Stimulated activated CD4-positive, alpha-beta T cell treated with anti-CD3 and anti-CD28 coated beads, Interleukin-15, amount 100 ng/mL, for 1 hour (primary cell): ENCODE measurements at places on chromosomes 5 and 9.

GRCh38 chr9:107389617-107390071 is 99.9 kb downstream of the KLF4 start:
- no peak for DNase-seq

DNA sequence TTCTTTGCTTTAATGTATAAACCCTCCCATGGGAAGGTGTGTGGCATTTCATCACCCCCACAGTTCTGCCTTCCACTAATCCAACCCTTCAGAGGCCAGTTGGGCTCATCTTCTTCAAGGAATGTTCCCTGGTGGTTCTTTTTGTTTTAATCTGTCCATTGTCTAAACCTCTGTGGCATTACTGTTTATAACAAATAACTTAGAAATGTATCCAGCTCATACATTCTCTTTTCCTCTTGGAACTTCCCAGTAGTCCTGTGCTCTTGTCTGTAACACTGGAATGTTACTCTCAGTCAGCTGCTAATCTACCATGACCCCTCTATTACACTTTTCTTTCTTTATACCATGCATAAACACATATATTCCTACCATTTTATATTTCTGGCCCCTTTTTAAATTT is 213.5 kb upstream of the TARS1 start:
- DNase-seq = no peak

GRCh38 chr9:136590821-136591752 is 45.2 kb upstream of the NOTCH1 start:
- DNase-seq = no peak

DNA sequence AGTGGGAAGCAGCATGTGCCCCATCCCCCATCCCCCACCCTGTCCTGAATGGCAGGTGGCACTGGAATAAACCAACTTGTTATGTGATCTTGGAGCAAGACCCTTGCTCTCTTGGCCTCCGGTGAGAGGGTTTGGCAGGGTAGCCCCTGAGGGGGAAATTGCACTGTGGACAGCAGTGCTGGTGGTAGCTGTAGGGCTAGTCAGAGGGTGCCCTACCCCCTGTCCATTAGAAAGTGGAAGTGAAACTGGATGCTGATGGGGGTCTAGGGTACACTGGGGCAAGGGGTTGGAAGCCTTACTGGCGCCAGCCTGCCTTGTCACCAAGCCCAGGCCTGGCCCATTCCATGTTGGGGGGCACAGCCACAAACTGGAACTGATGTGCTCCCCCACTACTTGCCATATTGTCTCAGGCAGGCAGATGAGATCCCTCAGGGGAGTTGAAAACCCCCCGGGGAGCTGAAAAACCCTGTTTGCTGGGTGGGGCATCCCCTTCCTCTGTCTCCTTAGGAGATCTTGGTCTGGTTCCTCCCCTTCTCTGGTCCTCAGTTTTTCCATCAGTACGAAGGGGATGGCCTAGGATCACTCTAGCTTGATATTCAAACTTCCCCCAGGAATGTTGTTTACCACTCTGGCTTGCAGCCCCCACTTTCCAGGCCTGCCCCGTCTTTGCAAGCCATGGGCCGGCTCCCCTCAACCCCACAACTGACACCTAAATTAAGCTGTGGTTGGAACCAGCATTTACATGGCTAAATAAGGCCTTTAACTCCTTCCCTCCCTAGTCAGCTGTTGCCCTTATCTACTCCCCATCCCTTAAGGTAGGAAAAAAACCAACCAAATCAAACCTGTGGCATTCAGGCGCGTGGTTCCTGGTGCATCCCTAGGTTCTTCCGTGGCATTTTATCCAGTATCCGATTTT is 14.4 kb upstream of the SYNPO start:
- DNase-seq = no peak

GRCh38 chr5:13354611-13355010 is 589.9 kb downstream of the DNAH5 start:
- no peak for DNase-seq

DNA sequence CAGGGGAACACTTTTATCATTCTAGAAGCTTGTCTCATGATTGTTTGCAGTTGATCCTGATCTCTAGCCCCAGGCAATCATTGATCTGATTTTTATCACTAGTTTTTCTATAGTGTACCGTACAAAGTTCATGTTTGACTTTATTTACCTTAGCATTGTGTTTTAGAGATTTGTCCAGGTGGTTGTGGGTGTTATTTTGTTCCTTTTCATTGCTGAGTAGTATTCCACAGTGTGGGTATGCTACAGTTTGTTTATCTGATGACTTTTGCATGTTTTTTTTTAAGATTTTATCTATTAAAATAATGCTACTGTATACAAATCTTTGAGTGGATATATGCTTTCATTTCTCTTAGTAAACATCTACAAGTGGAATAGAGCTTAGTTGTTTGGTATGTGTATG is 26.2 kb downstream of the ZNF131 start:
- no peak for DNase-seq

DNA sequence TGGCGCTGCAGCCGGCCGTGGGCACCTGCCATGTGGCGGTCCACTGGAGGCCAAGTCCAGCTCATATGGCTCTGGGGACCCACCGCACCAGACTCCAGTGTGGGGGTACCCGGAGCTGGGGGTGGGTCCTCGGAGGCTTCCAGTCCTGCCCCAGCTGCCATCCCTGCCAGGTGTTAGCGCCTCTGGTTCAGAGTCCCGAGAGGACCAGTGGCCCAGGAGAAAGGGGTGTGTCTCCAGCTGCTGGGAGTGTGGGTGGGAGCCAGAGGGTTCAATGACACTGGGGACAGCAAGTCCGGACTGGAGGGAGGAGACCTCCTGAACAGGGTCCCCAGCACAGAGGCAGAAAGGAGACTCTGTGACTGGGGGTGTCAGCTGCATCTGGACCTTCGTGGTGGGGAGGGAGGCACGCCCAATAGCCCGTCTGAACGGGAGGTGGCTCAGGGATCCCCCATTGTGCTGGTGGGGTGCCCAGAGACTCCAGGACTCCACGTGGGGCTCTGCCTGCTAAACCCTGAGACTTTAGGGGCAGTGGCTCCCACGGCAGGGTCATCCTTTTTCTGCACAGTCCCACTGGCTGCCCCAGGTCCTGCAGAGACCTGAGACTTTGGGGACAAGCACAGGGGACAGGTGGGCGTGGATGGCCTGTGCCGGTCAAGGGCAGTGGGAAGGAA is 2.4 kb upstream of the AHRR start:
- DNase-seq = no peak

GRCh38 chr9:72428329-72428728 is 63.3 kb upstream of the ZFAND5 start:
- no peak for DNase-seq

GRCh38 chr9:87527211-87527916 is 29.7 kb downstream of the DAPK1 start:
- no peak for DNase-seq

- no peak for DNase-seq
Observed at GRCh38 chr9:5917888-5918287, 27.2 kb downstream of the MLANA start.

DNA sequence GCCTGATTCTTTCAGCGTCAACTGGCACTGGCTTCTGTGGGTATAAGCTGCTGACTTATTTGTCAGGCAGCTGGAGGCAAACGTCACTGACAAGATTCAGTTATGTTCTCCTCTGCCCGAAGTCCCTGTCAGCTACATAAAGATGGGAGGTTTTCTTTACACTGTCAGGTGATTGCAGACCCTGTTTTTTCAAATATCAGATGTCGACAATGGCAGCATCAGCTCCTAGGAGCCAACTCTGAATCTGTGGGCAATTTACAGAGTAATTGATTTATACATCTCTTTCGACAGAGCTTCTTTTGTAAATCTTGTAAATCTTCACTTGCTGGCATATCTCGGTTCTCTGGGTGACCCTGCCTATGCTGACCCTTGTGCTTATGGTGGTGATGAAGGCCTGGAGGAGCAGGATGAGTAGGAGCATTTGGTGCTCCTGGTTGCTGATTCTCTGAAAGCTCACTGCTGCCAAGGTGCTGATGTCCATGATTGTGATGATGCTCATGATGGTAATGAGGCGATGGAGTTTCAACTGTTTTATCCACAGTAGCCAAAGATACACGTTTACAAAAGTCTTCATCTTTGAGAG is 10.9 kb downstream of the SELENOP start:
- no peak for DNase-seq

GRCh38 chr9:88077071-88077617 is 61.1 kb downstream of the SPATA31C2 start:
- no peak for DNase-seq

GRCh38 chr5:57368010-57368409 is 114.6 kb downstream of the ACTBL2 start:
- no peak for DNase-seq

DNA sequence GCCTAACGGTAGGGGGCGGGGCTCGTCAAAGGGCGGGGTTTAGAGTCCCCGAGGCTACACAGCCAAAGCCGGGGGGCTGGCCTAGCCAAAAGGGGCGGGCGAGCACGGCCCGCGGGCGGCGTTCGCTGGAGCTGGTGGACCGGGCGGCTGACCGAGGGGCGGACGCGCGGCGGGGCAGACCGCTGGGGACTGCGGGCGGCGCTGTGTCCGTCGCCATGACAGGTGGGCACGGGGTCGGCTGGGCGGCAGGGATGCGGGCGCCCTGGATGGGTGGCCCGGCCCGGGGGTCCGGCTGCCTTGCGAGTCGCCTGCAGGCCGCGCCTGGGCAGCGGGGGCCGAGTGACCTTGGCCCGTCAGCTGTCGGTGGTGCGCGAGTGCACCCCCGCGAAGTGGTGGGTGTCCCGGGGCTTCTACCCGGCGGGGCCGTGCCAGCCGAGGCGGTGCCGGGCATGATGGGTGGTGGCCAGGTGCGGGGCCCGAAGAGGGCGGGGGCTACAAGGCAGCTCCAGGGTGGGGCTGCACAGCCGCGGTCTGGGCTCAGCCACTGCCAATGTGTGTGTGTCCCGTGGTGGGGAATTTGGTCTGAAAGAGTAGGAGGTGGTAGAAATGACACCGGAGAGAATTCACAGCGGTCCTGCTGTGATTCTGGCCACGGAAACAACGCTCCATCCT is at the start of gene CARD19:
Gene CARD19 (plus strand): TSS at position 87 of the 672 bp plus-strand sequence. CDS start 129 bp downstream, at position 216.
- DNase-seq = no peak
